ENCODE measurements at places on chromosomes 6 and 20.
A peak's percentile ranks its signal among the peaks of the same experiment; 100 is the strongest.

DNA sequence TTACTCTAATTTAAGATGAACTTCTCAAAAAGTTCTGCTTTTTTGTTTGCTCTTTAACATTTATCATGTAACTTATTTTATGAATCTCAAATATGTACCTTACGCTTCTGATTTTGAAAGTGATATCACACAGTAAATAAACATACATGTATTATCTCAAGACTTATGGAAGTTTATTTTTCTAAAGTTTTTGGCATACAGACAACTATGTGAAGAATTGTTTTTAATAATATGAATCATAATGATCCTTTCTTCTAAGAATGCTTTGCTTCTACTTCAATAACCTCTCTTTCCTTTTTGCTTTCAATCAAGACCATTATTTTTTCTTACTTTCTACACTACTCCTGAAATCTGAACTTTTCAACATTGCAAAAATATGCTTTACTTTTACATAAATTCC, 816.4 kb downstream of the EYS start:
- DNase-seq, result peak; percentile 45

DNA sequence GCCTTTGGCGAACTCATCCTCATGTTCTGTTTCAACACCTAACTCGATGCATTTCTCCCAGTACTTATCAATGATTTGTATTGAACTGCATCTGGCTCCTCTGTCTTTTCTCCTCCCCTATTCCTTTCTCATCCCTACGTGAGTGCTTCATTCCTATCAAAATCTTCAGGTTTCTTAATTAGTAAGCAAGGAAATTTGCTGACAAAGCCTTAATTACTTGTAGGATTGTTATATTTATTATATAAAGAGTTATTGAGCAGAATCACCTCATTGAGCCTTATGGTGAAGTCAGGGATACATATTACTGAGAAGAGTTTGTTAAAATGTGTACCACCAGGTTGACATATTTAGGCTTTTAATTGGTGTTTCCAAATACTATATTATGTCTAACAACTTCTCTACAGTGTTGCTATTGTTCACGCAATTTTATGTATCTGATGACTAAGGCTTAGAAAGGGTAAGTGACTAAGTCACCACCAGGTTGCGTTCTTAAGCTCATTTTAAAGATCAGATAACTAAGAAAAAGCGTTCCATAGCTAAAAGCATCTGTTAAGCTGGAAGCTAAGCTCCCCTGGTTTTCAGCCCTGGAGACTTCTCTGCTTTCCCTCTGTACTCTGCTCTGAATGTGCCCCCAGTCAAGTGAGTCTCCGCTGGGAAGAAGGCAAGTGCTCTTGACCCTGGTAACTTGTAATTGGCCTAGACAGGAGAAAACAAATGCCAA, 18.9 kb downstream of the SCGN start:
- no peak for DNase-seq

DNA sequence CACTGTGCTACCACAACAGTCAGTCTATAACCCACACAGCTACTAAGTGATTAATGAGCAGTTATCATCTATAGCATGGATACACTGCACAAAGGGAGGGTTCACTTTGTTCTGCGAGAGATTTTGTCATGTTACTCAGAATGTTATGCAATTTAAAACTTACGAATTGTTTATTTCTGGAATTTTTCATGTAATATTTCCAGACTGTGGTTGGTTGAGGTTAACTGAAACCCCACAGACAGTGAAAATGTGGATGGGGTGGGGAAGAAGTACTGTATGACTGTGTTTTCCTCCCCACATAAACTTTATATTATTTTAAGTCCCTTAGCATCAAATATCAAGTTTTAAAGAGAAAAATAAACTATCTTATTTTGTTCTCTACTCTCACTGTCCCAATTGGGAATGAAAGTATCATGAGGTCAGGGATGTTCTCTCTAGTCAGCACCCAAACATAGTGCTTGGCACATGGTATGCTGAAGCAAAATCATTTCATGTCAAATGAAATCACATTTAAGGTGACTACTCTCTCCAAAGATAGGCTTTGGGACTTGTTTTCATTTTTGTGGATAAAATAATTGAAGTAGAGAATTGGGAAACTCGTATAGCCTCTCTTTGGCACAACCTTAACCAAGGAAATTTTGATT, 25.4 kb downstream of the DOP1A start:
- no peak for DNase-seq

- no peak for DNase-seq
Observed at GRCh38 chr6:32224696-32225095, 829 bp upstream of the NOTCH4 start.

DNA sequence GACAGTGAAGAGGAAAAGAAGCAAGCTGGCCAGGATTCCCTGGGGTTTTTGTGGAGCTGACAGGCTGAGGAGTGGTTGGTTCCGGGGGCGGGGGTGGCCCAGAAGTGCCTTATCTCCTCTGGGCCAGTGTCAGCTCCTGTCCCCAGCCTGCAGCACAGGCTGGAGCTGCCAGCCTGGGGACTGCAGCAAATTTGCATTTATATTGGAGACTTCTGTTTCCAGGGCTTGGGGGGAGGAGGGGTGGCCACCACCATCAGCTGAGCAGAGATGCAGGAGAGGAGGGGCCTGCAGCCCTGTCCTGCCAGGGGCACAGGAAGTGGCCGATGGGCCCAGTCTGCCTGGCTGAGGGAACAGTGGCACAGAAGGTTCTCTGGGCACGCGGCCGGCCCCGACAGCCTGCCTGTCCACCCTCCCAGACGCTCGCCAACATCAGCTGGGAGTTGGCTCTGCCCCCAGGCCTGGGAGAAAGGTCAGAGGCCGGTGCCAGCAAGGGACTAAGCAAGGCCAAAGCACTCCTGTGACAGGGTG, 24.3 kb upstream of the SCRT2 start:
- DNase-seq, result no peak

DNA sequence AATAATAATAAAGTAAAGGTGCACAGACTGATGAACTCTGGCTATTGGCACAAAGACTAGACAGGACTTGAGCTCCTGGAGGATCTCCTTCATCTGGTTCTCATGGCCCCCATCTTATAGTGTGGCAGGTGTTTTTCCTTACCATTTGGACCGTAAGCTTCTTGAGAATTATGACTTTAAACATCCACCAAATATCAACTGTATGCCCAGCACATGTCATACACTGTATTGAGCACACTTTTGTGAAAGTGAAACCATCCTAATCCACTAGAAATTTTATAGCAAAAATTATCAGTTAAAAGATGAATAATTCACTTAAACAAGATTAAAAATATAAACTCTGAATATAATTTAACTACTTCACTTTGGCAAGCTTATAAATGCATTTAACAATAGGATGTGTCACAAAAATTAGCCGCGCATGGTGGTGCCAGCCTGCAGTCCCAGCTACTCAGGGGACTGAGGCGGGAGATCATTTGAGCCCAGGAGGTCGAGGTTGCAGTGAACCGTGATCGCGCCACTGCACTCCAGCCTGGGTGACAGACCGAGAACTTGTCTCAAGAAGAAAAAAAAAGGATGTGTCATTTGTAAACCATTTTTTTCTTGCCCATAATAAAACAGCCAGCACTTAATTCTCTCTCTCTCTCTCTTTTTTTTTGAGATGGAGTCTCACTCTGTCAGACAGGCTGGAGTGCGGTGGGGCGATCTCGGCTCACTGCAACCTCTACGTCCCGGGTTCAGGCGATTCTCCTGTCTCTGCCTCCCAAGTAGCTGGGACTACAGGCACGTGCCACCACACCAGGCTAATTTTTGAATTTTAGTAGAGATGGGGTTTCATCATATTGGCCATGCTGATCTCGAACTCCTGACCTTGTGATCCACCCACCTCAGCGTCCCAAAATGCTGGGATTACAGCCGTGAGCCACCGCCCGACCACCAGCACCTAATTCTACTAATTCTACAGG, 9.1 kb downstream of the HIVEP2 start:
- DNase-seq, result no peak

DNA sequence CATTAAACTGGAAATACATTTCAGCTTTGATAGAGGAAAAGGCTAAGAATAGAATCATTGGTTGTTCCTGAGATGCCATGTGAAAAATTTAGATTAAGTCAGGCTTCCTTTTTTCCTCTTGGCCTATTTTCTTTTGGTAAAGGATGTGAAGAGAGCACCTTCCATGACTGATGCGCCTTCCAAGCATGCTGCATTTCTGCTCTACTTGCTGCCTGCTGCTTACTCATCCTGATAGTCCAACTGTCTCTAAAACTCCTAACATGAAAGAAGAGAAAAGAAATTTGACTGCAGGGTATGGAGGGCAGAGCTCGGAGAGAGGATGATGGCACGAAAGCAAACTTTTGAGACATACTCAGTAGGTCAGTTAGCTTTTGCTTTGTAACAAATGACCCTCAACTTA, 28.8 kb downstream of the SNAP25 start:
- DNase-seq, result no peak

GRCh38 chr20:24309596-24309995, 159.8 kb upstream of the SYNDIG1 start:
- DNase-seq, result no peak

DNA sequence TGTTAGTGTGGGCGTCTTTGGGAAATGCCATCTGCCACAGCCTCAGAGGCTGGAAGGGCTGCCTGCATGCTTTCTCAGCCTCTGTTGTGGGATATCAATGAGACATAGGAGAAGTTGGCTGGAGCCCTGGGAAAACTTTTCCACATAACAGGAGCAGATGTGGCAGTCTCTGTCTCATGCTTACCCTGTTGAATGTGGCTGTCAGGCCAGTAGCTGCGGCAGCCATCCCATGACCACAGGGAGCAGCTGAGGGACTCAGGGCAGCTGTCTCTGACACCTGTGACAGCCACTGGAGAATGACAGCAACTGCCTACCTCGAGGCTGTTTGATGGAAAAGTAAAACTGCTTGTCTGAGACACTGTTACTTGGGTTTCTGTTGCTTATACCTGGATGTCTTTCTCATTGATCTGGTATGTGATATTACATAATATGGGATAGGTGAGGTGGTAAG, 64.4 kb downstream of the TULP4 start:
- no peak for DNase-seq

- DNase-seq, result no peak
Observed at GRCh38 chr6:42251911-42252637, 34.4 kb upstream of the MRPS10 start.

DNA sequence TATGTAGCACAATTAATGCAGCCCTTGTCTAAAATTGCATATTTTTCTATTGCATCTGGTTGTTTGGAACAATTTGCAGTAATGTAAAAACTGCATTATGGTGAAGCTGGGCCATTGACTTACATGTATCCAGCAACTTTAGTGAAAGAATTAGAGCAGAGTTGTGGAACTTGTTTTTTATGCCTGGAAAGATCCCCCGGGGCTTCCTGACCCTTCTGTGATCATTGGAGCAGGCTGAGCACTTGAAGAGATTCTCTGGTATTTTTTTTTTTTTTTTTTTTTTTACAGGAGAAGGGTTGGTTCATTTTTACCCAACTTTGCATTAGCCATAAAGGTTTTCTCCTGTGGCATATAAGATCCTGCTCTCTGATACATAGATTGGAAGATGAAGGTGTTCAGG, 45.0 kb downstream of the LIN28B start:
- no peak for DNase-seq

DNA sequence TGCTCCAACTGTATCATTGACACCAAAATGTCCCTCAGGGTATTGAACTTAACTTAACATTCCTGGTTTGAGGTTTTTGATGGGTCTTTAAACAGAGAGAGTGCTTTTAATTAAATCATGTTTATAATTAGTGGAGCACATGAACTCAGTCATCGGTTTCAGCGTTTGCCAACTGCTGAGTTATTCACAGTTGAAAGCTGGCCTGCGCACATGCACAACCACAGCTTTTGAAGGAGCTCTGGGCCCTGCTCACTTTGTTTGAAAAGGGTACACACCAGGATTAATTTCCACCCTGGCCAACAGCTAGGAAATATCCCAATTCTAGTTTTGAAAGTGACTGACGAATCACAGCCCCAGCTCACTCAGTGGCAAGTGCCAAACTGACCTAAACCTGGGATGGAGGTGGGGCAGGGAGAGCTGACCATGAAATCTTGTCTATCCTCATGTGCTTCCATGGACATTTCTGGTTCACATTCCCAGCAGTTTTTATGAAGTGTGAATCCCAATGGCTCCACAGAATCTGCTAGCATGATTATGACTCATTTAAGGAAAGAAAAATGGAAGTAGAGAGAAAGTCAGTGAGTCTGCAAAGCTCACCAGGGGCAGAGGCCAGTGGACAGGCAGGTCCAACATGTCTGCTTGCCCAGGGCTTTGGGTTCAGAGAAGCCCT, 247.8 kb downstream of the FNDC1 start:
- no peak for DNase-seq

- no peak for DNase-seq
Observed at GRCh38 chr6:55046869-55047422, 127.4 kb upstream of the HCRTR2 start.

DNA sequence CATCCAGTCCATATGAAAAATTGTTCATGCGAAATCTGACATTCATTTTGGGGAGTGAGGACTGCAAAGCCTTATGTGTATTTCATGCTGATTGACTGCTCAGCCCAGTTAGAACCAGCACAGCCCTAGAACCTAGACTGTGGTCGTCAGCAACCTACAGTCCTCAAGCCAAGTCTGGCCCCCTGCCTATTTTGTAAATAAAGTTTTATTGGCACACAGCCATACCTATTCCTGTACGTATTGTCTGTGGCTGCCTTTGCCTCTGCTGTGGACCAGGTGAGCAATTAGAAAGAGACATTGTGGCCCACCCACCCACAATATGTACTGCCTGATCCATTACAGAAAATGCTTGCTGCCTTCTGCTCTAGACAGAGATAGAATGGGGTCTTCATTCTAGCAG, 391.0 kb downstream of the TAF4 start:
- no peak for DNase-seq

- no peak for DNase-seq
Observed at GRCh38 chr6:9365378-9365777, 930.0 kb upstream of the SLC35B3 start.

DNA sequence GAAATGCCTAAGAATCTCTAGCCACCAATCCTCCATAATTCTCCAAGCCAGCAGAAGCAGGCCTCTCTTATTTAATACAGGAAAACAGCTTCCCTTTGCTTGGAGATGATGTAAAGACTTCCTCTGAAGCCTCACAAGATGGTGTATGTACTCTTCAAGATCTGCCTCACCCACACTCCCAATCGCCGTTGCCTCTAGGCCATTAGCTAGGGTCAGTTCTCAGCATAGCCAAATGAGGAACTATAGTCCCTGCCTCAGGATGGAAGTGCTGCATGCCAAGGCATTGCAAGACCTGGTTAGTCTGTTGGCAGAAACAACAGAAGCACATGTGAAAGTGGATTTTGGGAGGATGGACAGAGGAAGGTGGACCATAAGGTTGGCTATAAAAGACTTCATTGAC, 139.1 kb downstream of the SCML4 start:
- no peak for DNase-seq

GRCh38 chr20:17504066-17504897, 26.9 kb downstream of the BFSP1 start:
- DNase-seq, result no peak

- DNase-seq, result no peak
Observed at GRCh38 chr6:4797587-4797986, 21.4 kb downstream of the CDYL start.

DNA sequence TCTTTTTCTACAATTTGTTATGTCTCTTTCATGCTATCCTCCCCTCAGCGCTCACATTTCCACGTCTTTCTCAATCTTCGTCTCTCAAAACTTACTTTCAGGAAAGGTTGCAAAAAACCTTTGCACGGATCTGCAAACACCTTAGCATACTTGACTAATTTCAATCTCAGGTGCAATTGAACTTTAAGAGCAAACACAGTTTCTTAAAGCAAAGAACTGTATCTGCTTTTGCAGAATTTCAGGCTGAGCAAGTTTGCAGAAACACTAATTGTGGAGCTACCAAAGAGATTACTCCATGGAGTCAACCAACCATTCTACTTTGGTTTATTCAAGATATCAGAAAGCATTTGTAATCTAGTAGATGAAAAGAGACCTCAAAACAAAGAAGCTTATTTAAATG, 668.2 kb upstream of the MARCKS start:
- no peak for DNase-seq

GRCh38 chr6:42038163-42038562, 12.2 kb upstream of the TAF8 start:
- DNase-seq, result no peak

All from HS-27A (cell line).